ENCODE measurements at places on chromosomes 3 and 15.

GRCh38 chr15:59326856-59327255, 45.8 kb downstream of the MYO1E start:
- H3K27me3 ChIP-seq = no peaks in the 10 kb centered on the region
- no peaks in the 10 kb centered on the region for H3K36me3 ChIP-seq
- no peak overlapping the region for H3K4me3 ChIP-seq
- H3K27ac ChIP-seq = no peak overlapping the region

DNA sequence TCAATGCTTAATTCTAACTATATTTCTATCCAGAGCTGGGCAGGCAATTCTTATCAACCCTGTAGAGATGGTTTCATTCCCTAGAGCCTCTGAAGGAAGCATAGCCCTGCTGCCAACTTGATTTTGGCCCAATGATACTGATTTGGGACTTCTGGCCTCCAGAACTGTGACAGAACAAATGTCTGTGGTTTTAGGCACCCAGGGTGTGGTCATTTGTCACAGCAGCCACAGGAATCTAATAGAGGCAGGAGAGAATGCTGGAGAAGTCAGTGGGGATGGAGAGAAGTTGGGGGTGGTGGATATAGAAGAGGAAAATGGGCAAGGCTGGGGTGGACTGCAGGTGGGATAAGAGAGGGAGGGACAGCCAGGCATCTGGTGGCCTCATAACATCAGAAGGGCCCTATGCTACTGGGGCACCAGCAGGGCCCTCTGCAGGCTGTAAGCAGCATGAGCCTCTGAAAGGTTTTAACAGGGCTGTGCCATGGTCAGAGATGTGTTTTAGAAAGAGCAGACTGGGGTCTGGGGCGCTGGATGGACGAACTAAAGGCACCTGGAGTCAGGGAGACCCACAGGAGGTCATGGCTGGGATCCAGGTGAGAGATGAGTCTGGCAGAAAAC, 19.8 kb downstream of the MRPS11 start:
- H3K4me1 ChIP-seq = no peaks in the 10 kb centered on the region
- no peak for DNase-seq
- no peaks in the 10 kb centered on the region for H3K36me3 ChIP-seq
- no peak overlapping the region for H3K4me3 ChIP-seq
- no peak overlapping the region for H3K27ac ChIP-seq
- H3K27me3 ChIP-seq = no peaks in the 10 kb centered on the region

DNA sequence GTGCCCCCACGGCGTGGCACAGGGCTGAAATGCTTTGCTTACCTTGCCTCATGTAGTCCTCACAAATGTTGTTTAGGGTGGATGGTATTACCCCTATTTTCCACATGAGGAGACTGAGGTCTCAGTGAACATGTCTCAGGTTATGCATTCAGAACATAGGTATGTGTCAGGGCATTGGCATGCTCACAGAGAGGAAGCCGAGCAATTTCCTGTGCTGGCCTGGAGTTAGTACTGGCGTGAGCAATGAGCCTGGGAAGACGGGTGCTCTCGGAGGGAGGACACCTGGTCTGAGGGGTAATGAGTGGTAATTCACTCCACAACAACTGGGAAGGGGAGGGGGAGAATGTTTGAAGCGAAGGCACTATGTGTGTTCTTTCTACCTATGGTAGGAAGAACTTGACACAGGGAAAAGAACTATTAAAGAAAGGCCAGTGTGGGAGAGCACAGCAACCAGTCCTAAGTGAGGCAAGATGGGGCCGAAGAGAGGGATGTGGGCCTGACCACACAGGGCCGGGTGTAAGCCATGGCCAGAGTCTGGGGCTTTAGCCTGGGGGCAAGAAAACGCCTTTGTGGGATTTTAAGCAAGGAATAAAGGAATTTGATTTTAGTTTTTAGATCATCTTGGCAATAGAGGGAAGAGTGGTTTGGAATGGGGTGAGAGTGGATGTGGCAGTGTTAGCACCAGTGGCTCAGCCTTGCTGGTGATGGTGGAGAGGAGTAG, 4.9 kb upstream of the FAM131A start:
- H3K27me3 ChIP-seq = no peaks in the 10 kb centered on the region
- no peak overlapping the region for H3K4me3 ChIP-seq
- peak overlapping the region; percentile 97 for H3K27ac ChIP-seq
- no peaks in the 10 kb centered on the region for H3K4me1 ChIP-seq
- H3K36me3 ChIP-seq = peaks cover 70% of the 10 kb centered on the region

- no peaks in the 10 kb centered on the region for H3K4me1 ChIP-seq
- no peak overlapping the region for H3K4me3 ChIP-seq
- no peaks in the 10 kb centered on the region for H3K36me3 ChIP-seq
- no peaks in the 10 kb centered on the region for H3K27me3 ChIP-seq
- no peak for DNase-seq
Measured at GRCh38 chr3:116394365-116394764, 50.9 kb downstream of the LSAMP start.

DNA sequence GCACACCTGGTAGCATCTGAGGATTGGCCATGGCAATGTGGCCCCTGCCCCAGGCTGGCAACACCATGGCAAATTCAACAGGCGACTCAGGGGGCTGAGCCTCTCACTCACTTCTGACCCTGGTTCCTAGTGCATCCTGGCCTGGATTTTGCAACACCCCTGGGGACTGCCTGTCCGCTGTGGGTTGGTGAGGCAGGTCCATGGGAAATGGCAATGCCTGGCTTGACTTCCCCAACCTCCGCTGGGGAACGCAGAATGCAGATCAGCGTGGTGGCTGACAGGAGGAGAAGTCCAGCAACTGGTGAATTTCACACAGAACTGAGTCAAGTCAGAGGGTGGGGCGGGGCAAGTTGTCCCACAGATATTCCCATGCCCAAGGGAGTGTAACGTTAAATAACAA, 3.9 kb upstream of the PSTPIP1 start:
- no peak overlapping the region for H3K27ac ChIP-seq
- H3K4me1 ChIP-seq = peaks cover 14% of the 10 kb centered on the region
- no peaks in the 10 kb centered on the region for H3K36me3 ChIP-seq
- peak; percentile 65 for DNase-seq
- H3K4me3 ChIP-seq = no peak overlapping the region

GRCh38 chr3:178096955-178097354, 439.3 kb upstream of the KCNMB2 start:
- no peak overlapping the region for H3K4me3 ChIP-seq
- H3K27ac ChIP-seq = no peak overlapping the region
- DNase-seq = no peak
- no peaks in the 10 kb centered on the region for H3K4me1 ChIP-seq
- H3K27me3 ChIP-seq = no peaks in the 10 kb centered on the region

GRCh38 chr3:53941184-53941583, 49.5 kb upstream of the SELENOK start:
- no peak overlapping the region for H3K4me3 ChIP-seq
- no peaks in the 10 kb centered on the region for H3K36me3 ChIP-seq
- H3K27ac ChIP-seq = no peak overlapping the region
- DNase-seq = no peak
- H3K4me1 ChIP-seq = no peaks in the 10 kb centered on the region
- no peaks in the 10 kb centered on the region for H3K27me3 ChIP-seq

DNA sequence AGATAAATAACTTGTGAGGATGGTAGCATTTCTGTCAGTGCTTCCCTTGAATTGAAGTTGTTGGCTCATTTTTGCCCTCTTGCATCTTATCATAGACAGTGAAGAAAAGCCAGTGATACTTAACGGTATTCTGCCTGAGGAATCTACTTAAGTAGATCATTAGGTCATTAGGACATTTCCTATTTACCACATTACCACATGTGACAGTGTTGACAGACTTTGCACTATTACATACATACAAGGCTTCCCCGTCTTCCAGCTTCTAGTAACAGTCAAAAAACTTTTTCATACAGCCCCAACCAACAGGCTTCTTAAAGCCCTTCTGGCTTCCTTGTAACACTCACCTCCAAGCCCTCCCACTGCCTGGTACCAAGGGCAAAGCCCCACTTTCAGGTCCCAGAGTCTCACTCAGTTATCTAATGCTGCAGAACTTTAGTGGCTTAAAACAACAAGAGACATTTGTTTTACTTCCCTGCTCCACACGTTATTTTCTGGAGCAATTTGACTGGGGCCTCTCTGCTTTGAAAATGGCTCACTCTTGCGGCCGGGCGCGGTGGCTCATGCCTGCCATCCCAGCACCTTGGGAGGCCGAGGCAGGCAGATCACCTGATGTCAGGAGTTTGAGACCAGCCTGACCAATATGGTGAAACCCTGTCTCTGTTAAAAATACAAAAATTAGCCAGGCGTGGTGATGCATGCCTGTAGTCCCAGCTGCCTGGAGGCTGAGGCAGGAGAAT, 40.0 kb downstream of the ASB7 start:
- H3K27ac ChIP-seq = no peak overlapping the region
- H3K27me3 ChIP-seq = no peaks in the 10 kb centered on the region
- DNase-seq = no peak
- H3K36me3 ChIP-seq = no peaks in the 10 kb centered on the region

- no peaks in the 10 kb centered on the region for H3K27me3 ChIP-seq
- DNase-seq = no peak
- no peak overlapping the region for H3K4me3 ChIP-seq
- H3K36me3 ChIP-seq = no peaks in the 10 kb centered on the region
- H3K27ac ChIP-seq = no peak overlapping the region
Measured at GRCh38 chr3:143170676-143171075, 51.1 kb downstream of the CHST2 start.

DNA sequence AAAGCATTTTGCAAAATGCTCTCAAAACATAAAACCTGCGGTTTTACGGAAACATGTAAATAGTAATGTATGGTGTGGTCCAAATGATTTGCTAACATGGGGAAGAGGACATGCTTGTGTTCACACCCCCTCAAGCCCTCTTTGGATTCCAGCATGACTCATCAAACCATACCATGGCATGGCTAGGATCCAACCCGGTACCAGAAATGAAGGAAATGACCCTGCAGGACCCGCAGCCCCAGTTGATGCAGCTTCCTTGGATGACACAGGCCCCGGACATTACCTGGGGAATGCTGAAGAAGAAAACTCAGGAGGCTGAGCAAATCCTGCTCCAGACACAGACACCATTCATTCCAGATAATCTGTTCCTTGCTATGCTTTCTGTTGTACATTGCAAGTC, 222.9 kb downstream of the DTWD1 start:
- H3K4me3 ChIP-seq = no peak overlapping the region
- no peak for DNase-seq
- H3K27me3 ChIP-seq = no peaks in the 10 kb centered on the region
- no peak overlapping the region for H3K27ac ChIP-seq
- H3K36me3 ChIP-seq = no peaks in the 10 kb centered on the region
- peaks cover 7% of the 10 kb centered on the region for H3K4me1 ChIP-seq

- H3K27me3 ChIP-seq = no peaks in the 10 kb centered on the region
- no peaks in the 10 kb centered on the region for H3K4me1 ChIP-seq
- no peak for DNase-seq
- no peak overlapping the region for H3K4me3 ChIP-seq
- H3K27ac ChIP-seq = no peak overlapping the region
Measured at GRCh38 chr15:60672400-60672799, 193.5 kb upstream of the ICE2 start.

All from ascending aorta (tissue), 2 donors.